ENCODE measurements at places on chromosomes 16 and 17. TPM values are rescaled to one million over a fixed set of nuclear protein-coding genes. Genes with fewer than 3 reads are reported as not detected.

DNA sequence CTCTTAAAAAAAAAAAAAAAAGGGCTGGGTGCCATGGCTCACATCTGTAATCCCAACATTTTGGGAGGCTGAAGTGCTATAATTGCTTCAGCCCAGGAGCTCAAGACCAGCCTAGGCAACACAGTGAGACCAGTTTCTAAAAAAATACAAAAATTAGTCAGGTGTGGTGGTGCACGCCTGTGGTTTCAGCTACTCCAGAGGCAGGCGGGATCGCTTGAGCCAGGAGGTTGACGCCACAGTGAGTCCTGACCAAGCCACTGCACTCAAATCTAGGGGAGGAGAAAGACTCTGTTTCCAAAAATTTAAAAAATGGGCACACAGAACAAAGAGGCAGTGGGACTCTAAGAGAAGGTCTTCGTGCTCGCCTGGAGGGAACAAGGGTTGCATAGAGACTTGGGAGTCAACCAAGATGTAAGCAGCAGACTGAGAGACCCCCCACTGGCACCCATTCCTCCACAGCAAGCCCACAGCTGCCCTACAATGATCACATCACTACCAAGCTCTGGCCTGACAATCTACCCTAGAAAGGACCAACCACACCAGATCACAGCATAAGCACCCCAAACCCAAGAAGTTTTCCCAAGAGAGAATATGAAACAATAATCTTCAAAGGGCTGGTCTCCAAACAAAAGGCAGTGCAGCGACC lies 121.6 kb downstream of the ANKRD11 start:
- no peak for DNase-seq

ABCC6 gene
- total RNA-seq, result 3.1 TPM

DNA sequence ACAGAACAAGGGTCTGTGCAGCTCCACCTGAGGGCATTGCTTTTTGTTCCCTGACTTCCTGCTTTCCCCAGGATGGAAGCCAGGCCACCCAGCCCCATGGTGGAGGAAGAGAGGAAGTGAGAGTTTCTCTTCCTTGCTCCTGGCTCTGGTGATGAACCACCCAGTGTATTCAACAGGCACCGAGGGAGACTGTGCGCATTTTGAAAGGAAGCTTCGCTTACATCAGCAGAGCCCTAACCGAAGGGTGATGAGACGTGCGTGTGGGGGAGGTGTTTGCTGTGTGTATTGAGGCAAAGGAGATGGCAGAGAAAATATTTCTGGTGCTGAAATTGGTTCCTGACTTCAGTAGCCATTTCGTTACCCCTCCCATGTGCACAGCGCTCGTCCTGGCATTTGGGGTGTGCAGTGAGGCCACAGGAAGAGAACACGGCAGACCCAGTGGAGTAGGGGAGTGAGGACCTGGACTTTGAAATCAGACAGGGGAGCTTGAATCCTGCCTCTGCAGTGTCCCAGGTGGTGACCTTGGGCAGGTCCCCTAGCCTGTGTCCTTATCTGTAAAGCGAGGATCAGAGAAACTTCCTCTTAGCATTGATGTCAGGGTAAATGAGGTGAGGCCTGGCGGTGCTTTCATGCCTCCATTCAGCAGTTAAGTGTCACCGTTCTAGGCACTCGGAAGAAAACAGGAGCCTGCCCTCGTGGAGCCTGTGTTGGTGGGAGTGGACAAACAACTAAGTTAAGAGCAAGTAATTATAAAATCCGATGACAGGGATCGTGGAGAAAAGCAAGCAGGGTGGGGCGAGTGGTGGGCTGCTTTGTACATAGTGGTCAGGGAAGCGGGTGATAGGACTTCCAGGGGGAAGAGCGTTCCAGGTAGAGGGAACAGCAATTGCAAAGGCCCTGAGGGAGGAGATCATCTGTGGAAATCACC lies 7.4 kb downstream of the CMIP start:
- DNase-seq, result no peak

- peak; percentile 64 for DNase-seq
These were observed 6.8 kb downstream of the LDHD start for GRCh38 chr16:75109732-75110243.

MFAP4 gene
- not detected for total RNA-seq

TNFRSF12A gene
- 128 TPM for total RNA-seq

DNA sequence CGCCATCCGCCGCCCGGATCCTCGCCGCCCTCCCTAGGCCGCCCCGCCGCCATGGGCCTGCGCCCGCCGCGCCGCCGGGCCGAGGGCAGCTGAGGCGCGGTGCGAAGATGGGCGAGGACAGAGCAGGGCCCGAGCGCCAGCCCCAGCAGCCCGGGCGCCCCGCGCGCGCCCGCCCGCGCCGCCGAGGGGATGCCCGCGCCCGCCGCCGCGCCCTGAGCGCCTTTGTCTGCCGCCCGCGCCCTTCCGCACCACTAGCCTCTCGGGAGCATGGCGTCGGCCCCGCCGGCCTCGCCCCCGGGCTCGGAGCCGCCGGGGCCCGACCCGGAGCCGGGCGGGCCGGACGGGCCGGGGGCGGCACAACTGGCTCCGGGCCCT lies 278 bp downstream of the RAB11FIP3 start:
- DNase-seq, result no peak

DNA sequence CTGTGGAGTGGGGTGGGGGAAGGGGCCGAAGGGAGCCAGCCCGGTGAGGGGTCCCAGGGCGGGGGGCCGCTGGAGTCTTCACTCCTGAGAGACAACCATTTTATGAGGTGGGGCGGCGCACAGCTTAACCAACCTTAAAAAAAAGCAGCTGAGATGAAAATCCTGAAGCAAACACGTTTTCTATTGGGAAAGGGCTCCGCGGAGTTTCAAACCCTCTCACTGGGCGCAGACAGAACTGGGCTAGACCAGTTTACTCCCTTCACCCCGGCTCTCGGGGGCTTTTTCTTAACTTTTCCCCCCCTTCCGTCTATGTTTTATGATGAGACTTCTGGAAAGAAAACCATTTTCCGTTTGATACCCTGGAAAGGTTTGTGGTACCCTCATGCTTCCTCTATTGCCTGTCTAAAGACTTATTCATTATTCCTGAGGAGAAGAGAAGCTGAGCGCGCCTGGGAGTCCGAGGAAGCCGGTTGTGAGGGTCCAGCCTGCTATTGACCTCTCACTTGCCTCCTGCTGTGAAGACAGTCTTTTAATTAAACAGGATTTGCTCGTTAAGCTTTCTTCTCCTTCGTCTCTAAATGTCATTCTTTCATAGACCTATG lies 482 bp upstream of the SSH2 start:
- DNase-seq, result peak; percentile 43

- DNase-seq, result no peak
These were observed 45.1 kb downstream of the MYH11 start for GRCh38 chr16:15811481-15812400.

DNA sequence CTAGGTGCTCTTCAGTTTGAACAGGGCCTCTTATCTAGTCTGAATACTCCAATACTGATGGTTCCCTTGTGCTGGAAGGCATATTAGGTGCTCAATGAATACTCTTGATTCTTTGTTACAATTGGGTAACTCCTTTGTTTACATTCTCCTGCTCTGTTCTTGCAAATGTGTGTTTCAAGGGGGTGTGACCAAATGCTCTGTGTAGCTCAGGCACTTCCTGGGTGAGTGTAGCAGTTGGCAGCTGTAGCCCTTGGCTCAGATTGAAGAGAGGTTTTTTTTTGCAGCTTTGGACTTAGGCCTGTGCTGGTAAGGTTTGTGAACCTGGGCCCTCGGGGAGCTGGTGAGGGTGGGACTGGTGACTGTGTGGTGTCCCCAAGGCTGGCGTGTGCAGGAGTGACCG lies 20.2 kb downstream of the TBCD start:
- no peak for DNase-seq

DNA sequence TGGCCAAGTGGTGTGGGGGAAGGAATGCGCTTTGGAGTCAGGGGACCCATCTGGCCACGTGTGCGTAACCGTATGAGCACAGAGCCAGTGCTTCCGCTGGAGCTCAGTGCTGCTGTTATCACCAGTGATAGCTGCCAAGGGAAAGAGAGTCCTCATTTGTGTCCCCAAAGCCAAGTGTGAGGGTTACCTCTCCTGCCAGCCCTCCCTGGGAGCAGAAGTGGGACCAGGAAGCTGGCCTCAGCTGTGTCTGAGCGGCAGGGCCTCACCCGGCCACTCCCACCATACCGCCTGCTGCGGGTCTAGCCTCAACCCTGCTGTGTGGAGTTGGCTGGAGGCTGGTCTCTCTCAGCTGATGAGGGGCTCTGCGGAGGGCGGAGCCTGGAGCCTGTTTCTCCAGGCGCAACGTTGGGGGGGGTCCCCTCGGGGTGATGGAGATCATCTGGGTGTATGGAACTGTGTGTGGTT lies 44.5 kb downstream of the MEAK7 start:
- DNase-seq, result no peak

- no peak for DNase-seq
These were observed 70.3 kb downstream of the N4BP1 start for GRCh38 chr16:48539485-48540221.
